ENCODE measurements at places on chromosomes 11 and 22.

DNA sequence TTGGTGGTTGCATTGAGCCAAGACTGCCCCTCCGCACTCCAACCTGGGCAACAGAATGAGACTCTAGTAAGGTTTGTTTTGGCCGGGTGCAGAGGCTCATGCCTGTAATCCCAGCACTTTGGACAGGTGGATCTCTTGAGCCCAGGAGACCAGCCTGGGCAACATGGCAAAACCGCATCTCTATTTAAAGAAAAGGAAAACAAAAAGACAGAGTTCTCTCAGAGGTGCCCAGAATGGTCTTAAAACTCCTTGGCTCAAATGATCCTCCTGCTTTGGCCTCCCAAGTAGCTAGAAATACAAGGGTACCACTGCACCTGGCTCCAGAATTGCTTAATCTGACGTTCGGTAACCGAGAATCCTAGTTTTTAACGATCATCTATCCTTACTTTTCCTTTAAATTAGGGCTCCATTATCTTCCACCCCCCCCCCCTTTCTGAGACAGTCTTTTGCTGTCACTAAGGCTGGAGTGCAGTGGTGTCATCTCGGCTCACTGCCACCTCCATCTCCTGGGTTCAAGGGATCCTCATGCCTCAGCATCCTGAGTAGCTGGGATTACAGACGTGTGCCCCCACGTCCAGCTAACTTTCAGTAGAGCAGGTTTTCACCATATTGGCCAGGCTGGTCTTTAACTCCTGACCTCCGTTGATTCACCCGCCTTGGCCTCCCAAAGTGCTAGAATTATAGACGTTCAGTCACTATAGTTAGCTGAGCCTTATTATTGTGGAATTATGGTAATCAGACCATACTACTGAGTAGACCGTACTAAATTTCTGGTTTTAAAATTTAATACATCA, 1.7 kb downstream of the RPS25 start:
- no peak for DNase-seq

DNA sequence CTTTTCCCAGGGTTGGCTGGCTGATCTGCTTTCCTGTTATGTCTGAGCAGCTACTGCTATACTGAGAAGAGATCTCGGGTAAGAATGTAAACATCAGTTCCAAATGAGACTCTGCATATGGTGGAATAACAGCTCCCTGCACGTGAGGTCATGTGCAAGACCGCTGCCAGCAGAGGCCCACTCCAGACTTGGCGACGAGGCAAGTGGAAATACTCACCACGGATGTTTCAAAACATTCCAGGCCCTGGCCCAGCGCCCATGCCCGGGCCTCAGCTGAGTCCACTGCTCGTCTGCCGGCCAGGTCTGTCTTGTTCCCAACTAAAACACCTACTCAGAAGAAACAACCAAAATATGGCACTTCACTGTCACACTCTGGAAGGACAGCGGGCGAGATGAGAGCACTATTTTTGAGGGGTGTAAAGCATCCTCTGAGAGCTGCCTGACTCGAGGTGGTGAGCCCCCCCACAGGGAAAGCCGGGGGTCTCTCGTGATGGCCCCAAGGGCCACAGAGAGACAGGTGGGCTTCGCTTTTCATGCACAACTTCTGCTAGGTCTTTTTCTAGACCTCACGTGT, 13.1 kb downstream of the IFT27 start:
- DNase-seq, result no peak

DNA sequence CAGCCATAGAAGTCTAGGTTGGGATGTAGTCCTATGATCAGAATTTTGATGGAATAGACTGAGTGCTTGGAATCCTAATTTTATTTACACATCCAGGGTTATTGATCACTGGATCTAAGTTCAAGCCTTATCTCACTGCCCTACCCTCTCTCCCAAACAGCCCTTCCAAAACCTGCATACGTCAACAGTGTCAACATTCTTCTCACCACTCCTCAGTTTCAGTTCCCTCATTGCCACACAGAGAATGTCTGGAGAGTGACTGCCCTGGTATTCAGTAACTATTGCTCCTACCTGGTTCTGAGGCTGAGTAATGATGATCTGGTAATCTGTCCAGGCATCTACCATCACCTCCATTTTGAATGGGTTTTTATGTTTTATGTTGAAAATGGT, 60.0 kb downstream of the GLYATL1 start:
- no peak for DNase-seq

- DNase-seq, result no peak
Observed at GRCh38 chr11:120061761-120062560, 76.0 kb downstream of the TRIM29 start.

Data from GM13977 (cell line).